ENCODE measurements at places on chromosomes 5 and 9.

- no peak for DNase-seq
Measured at GRCh38 chr5:120091376-120091948, 372.6 kb upstream of the PRR16 start.

GRCh38 chr5:73726606-73727231 lies 100.7 kb downstream of the ARHGEF28 start:
- no peak for DNase-seq

- DNase-seq = no peak
Measured at GRCh38 chr5:113140837-113141671, 164.5 kb downstream of the DCP2 start.

- no peak for DNase-seq
Measured at GRCh38 chr5:92687821-92688722, 892.9 kb downstream of the NR2F1-AS1 start.

- no peak for DNase-seq
Measured at GRCh38 chr9:83935276-83935935, 14.2 kb upstream of the KIF27 start.

GRCh38 chr5:67133217-67133616 lies 63.4 kb downstream of the CD180 start:
- DNase-seq = no peak

- no peak for DNase-seq
Measured at GRCh38 chr9:35054871-35055644, 17.4 kb downstream of the VCP start.

GRCh38 chr5:112973904-112974303 lies 2.7 kb upstream of the DCP2 start:
- DNase-seq = no peak

- DNase-seq = no peak
Measured at GRCh38 chr5:32190095-32190494, 16.0 kb upstream of the GOLPH3 start.

- no peak for DNase-seq
Measured at GRCh38 chr9:98944057-98944733, 488 bp downstream of the COL15A1 start.

GRCh38 chr9:9170439-9171134 lies 1371.0 kb upstream of the DMAC1 start:
- DNase-seq = no peak
